ENCODE measurements at places on chromosomes 5 and 9.

GRCh38 chr9:35510754-35511428, 21.0 kb downstream of the RUSC2 start:
- no peak for DNase-seq

DNA sequence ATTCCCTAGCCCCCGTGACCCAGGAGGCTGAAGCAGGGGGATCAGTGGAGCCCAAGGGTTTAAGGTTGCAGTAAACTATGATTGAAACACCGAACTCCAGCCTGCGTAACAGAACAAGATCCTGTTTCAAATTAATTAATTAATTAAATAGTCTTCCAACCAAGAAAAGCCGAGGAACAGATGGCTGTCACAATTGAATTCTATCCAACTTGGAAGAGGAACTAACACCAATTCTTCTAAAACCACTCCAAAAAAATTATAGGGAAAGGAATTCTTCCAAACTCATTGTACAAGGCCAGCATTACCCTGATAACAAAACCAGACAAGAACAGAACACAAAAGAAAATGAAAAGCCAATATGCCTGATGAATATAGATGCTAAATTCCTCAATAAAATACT, 43.4 kb upstream of the RGS7BP start:
- DNase-seq = no peak

GRCh38 chr9:87292449-87293191, 205.0 kb upstream of the DAPK1 start:
- no peak for DNase-seq

DNA sequence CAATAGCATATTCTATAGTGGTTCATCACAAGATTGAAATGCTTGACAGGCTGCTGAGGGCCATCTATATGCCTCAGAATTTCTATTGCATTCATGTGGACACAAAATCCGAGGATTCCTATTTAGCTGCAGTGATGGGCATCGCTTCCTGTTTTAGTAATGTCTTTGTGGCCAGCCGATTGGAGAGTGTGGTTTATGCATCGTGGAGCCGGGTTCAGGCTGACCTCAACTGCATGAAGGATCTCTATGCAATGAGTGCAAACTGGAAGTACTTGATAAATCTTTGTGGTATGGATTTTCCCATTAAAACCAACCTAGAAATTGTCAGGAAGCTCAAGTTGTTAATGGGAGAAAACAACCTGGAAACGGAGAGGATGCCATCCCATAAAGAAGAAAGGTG, 43.8 kb downstream of the GCNT1 start:
- no peak for DNase-seq

- DNase-seq = no peak
Measured at GRCh38 chr9:94984891-94985476, 258.5 kb downstream of the AOPEP start.

GRCh38 chr9:94920420-94921091, 194.1 kb downstream of the AOPEP start:
- peak; percentile 61 for DNase-seq

- peak; percentile 57 for DNase-seq
Measured at GRCh38 chr5:142680605-142681259, 5.2 kb downstream of the FGF1 start.

GRCh38 chr5:144395704-144396103, 225.0 kb downstream of the KCTD16 start:
- no peak for DNase-seq

DNA sequence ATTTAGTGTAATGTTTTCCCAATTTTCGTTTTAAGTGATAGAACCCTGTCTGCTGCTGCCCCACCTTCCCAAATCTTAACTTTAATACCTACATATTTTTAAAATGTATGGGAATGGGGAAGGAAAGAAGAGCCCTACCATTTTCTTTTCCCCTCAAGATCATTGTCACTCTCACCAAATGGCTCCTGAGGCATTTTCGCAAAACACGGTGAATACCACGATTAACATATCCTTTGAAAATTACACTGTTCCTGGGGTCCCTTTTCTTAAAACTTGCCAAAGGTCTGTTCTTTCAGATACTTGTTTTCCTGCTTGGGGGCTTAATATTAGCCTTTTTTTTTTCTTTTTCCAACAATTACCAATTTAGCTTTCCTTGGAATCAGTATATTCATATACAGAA, 36.1 kb downstream of the CERT1 start:
- no peak for DNase-seq

DNA sequence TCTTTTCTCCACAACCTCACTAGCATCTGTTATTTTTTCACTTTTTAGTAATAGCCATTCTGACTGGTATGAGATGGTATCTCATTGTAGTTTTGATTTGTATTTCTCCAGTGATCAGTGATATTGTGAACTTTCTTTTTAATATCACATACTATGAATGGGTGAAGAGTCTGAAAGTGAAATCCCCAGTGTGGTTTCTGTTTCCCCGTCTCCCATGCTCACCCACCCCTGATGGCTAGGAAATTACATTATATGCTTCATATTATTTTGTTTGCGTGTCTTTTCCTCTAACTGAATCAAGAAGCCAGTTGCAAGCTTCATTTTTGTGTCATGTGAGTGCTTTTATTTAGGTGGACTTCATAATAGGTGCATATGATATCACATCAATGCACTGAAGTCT, 171.1 kb downstream of the ARHGAP26 start:
- no peak for DNase-seq

GRCh38 chr9:79610791-79611614, 39.2 kb downstream of the TLE4 start:
- peak; percentile 63 for DNase-seq

DNA sequence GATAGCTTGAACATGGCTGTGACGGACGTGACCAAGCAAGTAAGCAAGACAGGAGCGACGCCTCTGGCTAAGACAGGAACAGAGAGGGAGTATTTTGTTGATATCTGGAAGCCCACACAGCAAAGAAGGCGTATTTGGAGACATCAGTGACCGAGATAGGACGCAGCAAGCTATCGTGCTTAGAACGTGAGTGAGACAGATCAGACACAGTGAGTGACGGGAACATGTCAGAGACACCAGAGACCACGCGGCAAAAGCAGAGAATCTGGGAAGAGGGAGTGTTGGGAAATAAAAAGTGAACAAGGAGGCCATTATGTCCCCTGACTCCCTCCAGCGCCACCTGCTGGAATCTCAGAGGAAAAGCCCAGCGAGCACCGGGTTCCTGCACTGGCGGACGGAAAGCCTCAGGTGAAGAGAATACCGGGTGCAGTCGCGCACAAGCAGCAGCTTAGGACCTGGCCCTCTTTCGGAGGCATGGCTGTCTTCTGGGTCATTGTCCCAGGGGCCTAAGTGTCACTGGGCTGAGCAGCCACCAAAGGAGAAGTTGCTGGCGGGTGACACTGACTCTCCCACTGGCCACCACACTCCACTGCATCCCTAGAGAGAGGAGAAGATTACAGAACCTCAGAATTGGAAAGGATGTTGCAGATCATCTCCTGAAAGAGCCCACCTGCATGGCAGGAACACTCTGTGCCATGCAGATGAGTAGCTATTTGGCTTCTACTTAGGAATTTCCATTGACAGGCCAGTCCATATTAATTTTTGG, 99.1 kb downstream of the FBXO38 start:
- DNase-seq = peak; percentile 31

- DNase-seq = no peak
Measured at GRCh38 chr9:133393399-133393798, 17.2 kb downstream of the STKLD1 start.
